ENCODE measurements at places on chromosomes 11 and 22.
A peak's percentile ranks its signal among the peaks of the same experiment; 100 is the strongest.

- DNase-seq = no peak
These were observed 333.6 kb upstream of the NCAM1 start for GRCh38 chr11:112627588-112628045.

GRCh38 chr11:28760676-28761390 lies 652.6 kb downstream of the METTL15 start:
- DNase-seq = no peak

DNA sequence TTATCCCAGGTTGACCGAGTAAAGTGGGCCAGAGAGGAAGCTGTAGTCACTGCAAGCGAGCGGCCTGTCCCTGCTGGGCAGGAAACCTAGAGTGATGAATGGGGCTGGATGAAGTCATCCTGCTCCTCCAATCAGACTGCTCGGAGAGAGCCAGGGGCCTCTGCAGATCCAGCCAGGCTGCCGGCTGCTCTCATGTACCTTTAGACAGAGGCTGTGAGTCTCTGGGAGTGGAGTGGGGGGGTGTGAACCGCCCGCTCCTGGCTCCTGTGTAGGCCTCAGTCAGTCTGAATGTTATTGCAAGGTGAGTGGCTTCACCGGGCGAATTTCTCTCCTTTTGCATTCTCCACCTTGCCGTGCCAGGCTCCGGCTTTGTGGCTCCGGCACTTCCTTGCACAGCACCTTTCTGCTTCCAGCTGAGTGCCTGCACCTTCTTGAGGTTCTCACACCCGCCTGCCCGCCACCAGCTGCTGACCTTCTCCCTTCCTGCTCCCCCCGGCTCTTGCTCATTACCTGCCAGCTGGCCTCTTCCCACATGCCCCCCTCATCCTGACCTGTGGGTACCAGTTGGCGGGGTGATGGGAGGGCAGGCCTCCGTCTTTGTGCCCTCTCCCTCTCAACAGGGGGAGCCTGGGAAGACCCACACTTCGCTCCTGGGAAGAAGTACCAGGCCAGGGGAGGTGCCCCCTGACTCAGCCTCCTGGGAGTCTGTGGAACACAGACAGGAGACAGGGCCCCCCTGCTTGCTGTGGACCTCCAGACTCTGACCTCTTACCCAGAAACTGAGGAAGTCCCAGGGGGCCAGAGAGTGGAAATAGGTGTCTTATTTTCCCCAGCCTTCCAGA lies 79.9 kb downstream of the GRAMD1B start:
- DNase-seq = no peak

DNA sequence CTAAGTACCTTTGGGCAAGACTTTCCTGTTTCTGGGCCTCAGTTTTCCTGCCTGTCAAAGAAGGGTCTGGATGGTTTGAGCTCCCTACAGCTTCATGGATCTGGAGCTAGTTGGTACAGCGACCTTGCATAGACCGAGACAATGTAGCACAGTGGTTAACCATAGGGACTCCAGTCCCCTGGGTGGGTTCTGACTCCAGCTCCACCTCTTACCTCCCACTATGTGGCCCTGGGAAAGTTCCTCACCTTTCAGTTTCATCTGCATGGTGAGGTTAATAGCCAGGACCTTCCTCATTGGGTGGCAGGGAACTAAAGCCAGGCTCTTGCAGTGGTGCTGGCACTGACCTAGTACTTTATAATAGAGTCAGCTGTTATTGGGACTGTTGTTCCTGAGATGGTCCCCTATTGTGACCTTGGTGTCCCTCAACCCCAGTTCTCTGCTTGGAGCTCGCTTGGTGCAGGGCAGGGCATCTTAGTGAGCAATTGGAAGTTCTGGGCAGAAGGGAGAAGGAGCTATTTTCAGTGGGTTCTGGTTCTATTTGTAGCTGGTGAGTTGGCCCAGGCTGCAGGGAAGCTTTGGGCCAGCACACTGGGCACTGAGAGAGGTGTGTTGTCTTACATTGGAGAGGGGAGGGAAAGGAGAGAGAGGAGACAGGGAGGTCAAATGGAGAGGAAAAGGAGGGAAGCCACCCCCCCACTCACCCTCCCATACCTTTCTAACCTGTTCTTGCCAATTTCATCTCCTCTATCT lies 10.7 kb upstream of the MTMR3 start:
- DNase-seq = no peak

DNA sequence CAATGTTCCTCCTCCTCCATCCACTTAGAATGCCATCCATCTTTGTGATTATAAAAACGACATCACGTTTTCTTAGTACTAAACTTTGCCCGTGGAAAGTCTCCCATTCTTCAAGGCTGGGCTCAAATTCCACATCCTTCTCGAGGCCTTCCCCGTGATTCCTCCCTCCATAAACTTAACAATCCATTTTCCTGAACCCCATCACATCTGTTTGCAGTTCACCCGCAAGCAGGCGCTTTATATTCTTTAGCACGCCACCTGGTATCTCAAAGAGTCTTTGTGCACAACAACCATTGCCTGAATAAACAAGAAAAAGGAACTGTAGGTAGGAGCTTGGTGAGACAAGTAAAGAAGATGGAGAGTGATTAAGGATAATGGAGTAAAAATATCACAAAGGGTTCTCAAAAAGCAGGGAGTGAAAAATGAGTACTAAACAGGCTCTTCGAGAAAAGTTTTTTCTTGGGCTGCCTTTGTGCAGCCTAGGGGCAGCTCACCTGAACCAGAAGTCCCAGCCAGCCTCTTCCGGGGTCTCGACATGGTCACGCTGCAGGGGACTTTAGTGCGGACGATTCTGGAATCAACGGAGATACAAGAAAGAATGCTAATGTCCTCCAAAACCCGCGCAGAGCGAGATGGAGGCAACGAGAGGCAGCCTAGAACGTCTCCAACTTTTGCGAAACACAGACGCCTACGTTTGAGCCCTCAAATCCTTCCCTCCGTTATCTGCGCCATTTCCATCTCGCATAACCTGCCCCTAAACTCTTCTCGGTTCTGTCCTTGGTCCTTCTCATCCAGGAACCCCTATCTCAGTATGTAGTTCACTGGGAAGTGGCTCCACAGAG lies 585 bp downstream of the THYN1 start:
- DNase-seq = no peak

GRCh38 chr11:64267207-64267945 lies 16.0 kb downstream of the PLCB3 start:
- no peak for DNase-seq

DNA sequence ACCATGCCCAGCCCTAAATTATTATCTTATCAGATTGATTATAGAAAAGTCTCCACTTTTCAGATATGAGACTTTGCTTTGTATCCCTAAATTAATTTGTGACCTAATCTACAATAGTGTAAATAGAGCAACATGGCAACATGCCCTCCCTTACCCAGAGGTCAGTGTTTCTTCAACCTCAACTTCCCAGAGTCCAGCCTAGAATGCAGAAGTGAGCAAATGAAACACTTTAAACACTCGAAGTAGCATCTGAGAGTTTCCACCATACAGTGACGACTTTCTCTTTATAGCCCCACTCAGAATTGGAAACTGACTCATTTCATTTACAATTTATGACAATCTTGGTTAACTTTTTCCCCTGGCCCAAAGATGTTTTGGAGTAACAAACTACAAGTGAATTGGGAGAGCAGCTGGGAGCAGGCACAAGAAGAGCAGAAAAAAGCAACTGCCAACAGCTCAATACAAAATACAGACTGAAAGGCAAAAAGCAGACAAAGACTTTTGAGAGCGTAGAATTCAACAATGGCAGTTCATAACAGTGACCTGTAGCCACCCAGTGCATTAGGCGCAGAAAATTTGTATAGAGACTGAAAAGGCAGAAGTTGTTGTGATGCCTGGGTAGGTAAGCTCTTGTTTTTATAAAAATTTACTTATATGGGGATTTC lies 10.1 kb upstream of the BLID start:
- no peak for DNase-seq

DNA sequence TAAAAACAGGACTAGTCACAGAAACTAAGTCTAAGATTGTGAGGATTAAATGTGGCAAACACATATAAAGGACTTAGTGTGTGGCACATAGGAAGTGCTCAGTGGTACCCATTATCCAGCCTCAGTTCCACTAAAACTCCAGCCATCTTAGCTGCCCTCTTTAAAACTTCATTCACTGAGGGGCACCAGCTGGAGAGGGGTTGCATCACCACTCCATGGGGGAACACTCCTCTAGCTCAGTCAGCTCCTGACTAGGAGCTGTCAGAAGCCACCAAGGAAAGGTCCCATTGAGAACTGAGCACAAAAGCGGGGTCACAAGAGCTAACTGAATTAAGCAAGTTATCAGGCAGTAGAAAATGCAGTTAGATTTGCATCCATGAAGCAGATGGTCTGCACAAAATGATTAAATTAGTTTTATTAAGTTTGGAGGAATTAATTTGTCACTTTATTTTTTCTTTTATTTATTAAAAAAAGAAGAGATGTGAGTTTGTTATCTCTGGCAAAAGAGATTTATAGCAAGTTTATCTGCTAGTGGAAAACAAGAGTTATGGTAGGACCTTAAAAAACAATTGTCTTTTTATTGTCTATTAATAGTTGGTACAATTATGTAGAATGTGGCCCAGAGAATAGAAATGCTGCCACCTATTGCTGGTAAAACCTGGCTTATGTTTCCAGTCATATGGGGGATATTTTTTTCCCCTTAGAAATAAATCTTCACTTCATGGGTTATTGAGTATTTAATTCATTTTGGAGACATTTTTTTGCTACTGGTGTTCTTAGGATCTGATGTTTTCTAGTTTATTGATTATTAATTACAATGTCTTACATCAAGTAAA lies 95.7 kb downstream of the NAV2 start:
- DNase-seq = no peak

GRCh38 chr11:5923794-5924193 lies 18.3 kb upstream of the OR56A3 start:
- DNase-seq = no peak

DNA sequence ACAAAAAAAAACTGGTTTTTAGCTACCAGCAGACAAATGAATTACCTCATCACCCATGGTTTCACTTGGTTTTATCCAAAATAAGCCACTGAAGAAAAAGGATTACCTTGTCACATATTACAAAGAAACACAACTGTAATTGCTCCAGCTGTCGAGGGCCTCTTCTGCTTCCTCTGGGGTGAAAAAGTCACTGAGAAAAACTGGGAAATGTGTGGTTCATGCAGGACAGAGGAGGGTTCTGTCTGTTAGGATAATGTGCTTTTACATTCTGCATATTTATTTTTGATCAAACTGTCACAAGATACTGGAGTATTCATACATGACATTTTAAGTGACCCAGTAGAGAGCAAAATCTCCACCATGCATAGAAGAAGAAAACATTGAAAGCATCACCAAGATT lies 211.7 kb downstream of the NAV2 start:
- no peak for DNase-seq

GRCh38 chr11:44645827-44646226 lies 80.4 kb downstream of the CD82 start:
- DNase-seq = no peak

- no peak for DNase-seq
These were observed 13.8 kb downstream of the DENND5A start for GRCh38 chr11:9251311-9251710.

DNA sequence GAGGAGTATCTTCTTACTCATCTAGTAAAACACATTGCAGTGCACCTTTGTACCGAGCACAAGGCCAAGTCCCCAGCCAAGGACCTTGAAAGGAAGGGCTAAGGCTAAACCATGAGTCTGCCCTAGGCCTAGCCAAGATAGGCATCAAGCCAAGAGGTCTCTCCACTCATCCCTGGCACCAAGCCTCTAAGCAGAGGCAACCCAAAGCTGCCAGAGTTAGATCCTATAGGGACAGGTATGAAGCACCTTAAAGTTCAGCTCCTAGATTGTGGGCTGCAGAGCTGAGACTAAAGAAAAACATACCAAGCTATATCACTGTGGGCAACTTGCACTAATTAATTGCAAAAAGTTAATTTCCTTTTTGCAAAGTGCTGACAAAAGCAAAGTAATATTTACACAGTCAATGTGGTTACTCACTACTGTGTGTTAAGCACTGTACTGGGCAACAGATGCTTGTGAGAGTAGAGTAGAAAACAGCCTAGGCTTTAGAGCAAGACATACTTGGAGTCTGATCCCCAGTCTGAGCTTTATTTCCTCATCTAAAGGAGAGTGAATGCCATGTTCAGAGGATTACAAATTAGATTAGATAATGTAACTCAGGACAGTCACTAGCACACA lies 7.2 kb downstream of the COA4 start:
- peak; percentile 88 for DNase-seq

GRCh38 chr22:47808886-47809620 lies 1046.6 kb downstream of the TBC1D22A start:
- DNase-seq = no peak

- DNase-seq = peak; percentile 69
These were observed 27.8 kb upstream of the PPARA start for GRCh38 chr22:46122511-46122971.

- DNase-seq = no peak
These were observed 225.3 kb downstream of the ADAMTS15 start for GRCh38 chr11:130673698-130674097.

- peak; percentile 37 for DNase-seq
These were observed 5.7 kb upstream of the SULT4A1 start for GRCh38 chr22:43867839-43868635.
